ENCODE measurements at places on chromosomes 6 and 20.
A peak's percentile ranks its signal among the peaks of the same experiment; 100 is the strongest.

GRCh38 chr6:25009393-25009710 is 73.6 kb upstream of the RIPOR2 start:
- DNase-seq = no peak

DNA sequence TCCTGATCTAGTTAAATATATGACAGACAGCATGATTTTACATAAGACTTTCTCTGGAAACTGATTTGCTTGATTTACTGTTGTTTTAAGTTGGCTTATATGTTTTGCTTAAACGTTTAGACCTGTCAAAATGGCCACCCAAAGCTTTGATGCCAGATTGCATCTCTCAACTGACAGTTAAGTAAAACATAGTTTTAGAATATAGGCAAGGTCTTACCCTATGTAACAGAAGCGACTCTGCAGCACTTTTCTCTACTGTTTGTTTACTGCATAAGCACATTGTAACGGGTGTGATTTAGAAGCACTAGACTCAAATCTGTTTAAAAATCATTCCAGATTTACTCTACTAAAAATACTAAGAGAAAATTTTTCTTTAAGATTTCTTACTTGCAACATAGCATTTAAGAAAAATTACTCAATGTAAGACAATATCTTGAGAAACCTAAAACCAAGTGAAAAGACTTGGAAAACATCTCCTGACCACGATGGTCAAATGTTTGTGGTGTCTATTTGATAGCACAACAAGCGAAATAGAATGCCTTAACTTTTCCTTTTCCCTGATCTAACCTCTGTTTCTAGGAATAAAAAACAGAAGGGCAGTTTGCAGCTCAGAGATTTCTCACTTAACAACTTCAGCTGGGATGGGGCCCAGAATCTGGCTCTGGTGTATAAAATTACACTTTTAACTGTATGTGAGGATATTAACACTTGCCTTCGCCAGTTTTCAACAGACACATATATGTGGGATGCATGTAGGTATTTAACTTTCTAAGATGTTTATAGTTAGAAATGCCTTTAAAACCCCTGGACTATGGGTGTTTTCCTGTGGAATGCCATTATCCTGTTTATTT is 47.4 kb downstream of the AIG1 start:
- no peak for DNase-seq

DNA sequence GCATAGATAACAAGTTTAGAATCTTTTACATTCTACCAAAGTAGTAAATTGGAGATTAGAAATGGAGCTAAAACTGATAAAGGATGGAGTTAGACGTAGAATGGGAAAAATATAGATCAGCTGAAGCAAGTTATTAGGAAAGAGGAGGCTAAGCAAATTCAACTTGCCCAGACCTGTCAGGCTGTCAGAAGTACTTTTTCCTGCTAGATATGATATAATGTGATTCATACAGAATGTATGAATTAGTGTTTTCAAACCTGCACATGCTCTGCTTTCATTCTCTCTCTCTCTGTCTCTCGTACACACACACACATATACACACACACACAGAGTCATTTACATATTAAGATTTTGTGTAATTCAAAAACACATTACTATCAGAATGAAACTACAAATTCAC is 133.2 kb upstream of the HDGFL1 start:
- no peak for DNase-seq

GRCh38 chr6:35415065-35415891 is 36.9 kb upstream of the FANCE start:
- peak; percentile 82 for DNase-seq

GRCh38 chr6:1963596-1963995 is 281.8 kb downstream of the GMDS start:
- no peak for DNase-seq

- no peak for DNase-seq
Observed at GRCh38 chr6:68196645-68197044, 438.4 kb upstream of the ADGRB3 start.

- no peak for DNase-seq
Observed at GRCh38 chr6:22681761-22682160, 112.4 kb downstream of the HDGFL1 start.

DNA sequence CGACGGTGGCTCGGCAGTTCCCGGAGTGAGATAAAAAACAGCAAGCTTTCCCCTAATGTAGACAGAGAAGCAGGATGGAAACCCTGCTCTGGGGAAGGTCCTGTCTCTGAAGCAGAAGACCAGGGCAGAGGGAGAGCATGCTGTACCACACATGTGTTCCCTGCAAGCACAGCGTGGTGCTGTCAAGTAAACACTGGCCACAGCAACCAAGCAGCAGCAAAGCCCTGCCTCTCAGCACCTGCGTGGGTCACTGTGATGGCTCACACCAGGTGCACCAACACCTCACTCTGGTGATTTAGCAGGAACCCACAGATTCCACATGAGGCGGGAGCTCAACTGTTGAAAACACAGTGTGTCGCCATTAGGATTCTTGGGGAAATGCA is 65.2 kb upstream of the TXNDC5 start:
- DNase-seq = no peak

DNA sequence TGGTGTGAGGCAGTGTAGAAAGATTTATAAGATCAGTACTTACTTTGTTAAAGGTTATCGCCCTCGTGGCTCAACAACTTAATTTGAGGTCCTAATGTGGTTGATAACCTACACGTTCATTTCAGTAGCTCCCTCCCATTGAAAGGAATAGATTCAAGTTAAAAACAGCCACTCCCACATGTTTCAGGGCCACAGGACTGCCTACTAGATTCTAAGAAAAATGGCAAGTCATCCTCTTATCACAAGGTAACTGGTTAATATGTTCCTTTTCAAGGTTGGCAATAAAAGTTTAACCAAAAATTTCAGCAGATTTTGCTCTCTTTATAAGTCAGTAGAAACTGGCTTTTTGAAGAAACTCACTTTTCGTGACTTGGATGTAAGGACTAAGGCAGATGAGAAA is 17.1 kb downstream of the GSTA2 start:
- DNase-seq = no peak

DNA sequence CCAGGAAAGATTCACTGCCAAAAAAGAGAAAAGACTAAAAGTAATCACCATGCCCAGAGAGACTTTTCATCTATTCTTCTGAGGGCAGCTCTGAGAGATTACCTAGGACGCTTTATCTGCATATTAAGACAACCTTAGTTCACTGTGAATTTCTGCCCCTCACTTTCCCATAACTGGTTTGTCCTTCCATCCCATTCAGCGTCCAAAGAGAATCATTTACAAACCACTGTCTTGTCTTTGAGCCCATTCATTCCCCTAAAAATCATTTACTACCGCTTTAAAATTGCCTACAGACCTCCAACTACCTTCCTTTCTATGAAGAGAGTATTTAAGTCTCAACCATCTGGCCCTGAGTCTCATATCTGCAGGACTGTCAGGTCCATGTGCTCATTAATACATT is 149.0 kb downstream of the PDSS2 start:
- DNase-seq = no peak

DNA sequence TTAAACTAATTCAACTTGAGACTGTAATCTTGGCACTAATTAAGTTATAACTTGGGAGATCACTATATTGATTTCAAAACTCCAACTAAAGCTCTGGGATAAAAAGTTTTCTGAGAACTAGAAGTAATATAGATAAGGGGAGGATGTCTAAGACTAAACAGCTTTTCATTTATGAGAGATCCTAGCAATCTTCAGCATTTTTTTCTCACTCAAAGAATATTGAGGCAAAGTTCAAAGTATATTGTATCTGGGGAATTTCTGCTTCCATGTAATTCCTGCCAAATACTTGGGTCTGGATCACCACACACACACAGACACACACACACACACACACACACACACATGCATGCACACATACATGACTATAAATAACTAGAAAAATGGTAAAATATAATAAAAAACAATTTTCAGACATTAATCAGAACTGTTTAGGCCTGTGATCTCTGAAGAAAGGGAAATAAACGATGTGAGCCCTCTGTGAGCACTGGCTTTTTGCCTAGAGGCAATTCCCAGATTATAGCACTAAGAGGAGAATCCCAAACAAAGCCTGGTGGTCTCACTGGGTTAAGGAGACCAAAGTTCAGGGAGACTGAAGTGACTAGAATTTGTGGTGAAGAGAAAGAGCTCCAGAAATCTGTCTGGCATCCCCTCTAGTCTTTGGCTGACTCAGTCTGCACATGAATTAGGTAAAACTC is 92.8 kb downstream of the ADAT2 start:
- no peak for DNase-seq

DNA sequence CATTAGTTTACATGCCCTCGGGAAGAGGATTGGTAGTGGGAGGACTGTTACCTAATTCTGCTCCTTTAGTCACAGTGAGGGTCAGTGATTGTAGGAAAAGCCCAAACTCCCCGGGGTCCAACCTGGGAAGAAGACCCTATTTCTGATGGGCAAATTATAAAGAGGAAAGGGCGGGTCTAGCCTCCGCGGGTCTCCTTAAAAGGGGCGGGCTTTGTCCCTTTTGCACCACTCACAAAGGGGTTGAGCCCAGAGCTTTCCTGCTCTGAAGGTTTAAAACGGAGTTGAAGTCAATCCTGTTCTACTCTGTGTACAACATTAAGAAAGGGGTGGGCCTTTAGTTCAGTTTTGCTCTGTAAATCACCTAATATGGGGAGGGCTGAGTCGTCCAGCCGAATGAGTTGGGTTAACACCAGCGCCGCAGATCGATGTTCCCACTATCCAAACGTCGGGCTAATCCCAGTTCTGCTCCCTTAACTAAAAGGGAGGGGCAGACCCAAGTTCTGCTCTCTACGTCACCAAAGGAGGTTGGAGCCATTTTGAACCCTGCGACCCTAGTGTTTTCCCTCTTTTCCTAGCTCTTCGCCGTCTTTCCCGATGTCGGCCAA is 920 bp upstream of the RNF5 start:
- peak; percentile 81 for DNase-seq

GRCh38 chr20:16710781-16711180 is 19.0 kb upstream of the SNRPB2 start:
- no peak for DNase-seq

DNA sequence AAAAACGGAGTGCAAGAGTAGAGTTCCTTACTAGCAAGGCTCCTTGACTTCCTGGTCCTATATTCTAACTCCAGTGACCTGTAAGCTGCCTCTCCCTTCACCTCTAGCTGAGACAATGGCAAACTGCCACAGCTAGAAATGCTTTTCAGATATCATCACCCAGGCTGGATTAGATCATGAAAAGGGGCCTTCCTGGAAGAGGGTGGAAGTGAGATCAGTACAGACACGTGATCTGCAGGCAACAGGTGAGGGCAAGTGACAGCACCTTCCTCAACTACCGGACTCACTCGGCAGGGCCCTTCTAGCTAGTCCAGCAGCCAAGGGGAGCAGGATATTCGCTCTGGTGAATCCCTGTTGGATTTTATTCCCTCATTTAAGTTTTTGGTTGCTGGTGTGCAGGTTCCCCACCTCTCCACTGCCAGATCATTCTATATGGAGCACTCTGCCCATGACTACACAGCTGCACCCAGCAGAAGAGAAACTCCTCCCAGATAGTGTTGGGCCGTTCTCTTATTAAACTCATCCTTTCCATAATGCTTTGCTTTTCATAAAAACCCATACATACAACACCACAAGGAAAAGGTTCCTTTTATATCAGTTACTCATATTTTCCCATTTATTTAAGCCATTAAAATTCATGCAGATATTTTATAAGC is 26.4 kb upstream of the FAM83C start:
- no peak for DNase-seq

DNA sequence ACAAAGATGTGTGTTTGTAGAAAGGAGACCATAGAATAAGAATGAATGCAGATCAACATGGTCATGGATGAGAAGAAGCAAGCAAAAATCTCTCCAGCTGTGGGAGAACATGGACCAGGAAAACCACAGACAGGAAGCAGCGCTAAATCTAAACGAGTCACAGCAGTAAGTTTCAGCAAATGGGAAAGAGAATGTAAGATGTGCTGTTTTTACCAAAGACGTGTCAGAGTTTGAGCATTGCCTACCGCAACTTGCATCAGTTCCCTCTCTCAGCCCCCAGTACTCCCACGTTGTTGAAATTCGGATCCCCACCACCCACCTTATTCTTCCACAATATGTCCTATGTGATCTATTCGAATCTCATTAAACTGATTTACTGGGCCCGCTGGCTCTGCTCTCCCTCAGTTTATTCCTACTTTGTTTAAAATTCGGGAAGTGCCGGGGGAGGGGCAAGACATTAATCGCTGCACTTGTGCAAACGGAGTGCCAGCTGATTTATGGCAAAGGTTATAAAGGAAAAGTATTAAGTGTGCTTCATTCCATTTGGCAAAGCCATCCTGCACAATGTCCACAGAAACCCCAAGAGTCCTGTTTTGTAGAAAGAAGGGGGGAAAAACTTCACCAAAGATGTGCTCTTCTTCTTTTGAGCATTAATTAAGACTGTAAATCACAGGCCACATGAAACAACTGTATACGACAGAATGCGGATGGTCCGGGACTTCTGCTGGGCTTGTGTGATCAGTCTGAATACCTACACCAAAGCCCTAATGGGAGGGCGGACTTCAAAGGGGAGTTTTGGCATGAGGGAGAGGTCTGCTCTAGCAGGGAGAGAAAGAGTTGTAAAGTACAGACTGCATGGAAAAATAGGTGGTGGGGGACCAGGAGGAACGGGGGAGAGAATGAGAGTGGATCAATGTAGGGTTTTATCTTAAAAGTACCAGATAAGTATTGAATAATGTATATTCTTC is 59.1 kb upstream of the PRDM1 start:
- no peak for DNase-seq

DNA sequence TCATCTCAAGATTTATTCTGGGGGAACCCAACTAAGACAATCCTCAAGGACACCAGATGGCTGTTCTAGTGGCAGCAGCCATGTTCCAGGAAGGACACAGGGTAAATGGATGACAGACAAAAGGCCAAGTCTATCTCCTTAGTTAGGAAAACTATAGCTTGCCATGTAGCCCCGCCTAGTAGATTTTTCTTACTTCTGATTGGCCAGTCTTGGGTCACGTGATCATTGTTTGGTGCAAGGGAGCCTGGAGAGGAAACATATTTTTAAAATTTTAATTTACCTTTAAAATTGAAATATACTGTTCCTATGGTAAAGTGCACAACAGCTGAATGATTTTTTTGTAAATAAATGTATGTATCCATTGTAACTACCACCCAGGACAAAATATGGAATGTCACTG is 4.4 kb upstream of the KCNS1 start:
- no peak for DNase-seq

- no peak for DNase-seq
Observed at GRCh38 chr6:169155481-169155880, 98.2 kb downstream of the THBS2 start.

GRCh38 chr6:37602801-37603200 is 94.9 kb downstream of the MDGA1 start:
- DNase-seq = no peak

- DNase-seq = no peak
Observed at GRCh38 chr6:5506149-5506548, 244.8 kb downstream of the FARS2 start.

DNA sequence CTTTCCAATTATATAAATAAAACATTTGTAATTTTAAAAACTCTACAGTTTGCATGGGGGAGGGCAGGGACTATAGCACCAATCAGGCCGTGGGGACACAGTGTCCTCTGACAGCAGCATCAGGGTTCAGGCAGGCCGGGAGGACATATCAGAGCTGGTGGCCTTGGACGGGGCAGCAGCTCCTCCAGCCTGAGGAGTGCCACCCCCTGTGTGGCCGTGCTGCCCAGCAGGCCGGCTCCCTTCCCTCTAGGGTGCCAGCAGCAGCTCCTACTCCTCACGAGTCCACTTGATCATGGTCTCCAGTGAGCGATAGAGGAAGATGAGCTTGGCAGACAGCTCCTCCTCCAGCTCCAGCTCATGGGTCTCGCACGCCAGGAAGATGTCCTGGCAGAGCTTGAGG is 144.0 kb upstream of the PHACTR3 start:
- DNase-seq = no peak
